Spinal cord (tissue), 10 donors: ENCODE measurements at places on chromosomes 1 and 21. TPM values are rescaled to one million over a fixed set of nuclear protein-coding genes. Genes with fewer than 3 reads are reported as not detected.

The FLG gene
- 3.7 TPM for polyA plus RNA-seq

The KCNJ9 gene
- 10.4 TPM for polyA plus RNA-seq

DNA sequence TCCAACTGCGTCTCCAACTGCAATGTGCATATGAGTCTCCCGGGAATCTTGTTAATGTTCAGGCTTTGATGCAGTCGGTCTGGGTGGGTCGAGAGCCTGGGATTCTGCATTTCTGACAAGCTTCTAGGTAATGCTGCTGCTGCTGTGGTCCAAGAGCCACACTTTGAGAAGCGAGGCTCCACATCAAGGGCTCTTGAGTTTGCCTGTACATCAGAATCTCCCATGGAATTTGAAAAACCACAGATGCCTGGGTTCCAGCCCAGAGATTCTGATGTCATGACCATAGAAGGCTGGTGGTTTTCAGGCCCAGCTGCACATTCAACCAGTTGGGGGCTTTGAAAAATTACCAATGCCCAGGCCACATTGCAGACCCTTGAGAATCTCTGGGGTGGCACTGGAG lies 93.9 kb upstream of the TARDBP start:
- DNase-seq, result no peak

GRCh38 chr1:215606564-215607168 lies 39.6 kb downstream of the KCTD3 start:
- no peak for DNase-seq

- DNase-seq, result peak; percentile 48
Observed at GRCh38 chr1:18230321-18230720, 122.7 kb downstream of the IGSF21 start.
